Stimulated activated CD4-positive, alpha-beta T cell treated with anti-CD3 and anti-CD28 coated beads, Interleukin-4, amount 100 ng/mL, for 1 hour (primary cell): ENCODE measurements at places on chromosomes 16 and 17.

- DNase-seq: no peak
These were observed 5.3 kb upstream of the CAVIN1 start for GRCh38 chr17:42428141-42428944.

DNA sequence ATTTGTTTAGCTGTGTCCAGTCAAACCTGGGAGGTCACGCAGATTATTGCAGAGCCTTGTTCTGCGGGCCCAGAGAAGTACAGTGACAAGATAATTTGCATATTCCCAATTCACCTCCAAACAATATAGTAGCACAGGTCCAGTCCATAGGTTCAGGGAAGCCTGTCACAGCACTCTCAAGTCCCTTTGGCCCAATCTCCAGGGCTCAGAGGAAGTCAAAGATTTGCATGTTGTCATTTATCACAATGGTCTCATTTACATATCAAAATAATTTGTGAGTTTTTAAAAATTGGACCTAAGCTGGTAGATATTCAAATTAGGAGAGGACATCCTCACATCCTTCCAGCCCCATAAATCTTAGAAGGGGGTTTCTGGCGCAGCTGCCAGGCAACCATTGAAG, 11.9 kb downstream of the ZBTB4 start:
- DNase-seq: no peak

DNA sequence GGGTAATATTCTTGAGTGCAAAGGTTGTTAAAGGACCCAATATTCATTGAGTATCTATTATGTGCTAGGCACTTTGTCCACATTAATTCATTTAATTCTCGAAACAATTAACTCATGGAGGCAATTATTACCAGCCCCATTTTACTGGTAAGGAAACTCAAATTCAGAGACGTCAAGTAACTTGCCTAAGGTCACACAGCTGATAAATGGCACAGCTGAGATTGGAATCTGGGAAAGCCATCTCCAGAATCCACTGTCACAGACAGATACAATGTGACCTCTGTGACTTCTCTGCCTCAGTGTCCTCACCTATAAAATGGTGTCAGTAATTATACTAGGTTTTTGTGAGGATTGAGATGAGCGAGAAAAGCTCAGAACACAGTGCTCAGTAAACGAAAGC, 320.8 kb upstream of the ZFHX3 start:
- DNase-seq: no peak

- no peak for DNase-seq
These were observed 48.1 kb downstream of the TBC1D26 start for GRCh38 chr17:15780188-15780587.

DNA sequence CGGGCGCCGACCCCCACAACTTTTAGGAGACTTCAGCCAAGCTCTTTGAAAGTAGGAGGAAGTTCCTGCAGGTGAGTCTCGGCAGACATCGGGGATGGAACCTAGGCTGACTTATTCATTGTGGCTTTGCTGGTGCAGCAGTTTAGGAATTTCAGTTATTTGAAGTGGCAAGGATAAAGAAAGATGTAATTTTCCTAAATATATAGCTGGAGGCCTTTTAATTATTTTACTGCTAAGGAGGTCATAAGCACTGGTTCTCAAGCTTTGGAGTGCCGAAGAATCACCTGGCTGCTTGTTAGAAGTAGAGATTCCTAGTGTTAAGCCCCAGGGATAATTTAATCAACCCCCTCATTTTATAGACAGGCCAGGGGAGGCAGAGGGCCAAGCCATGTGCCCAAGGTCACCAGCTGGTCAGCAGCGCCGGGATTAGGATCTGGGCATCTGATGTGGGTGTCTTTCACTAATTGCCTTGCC, 28.9 kb upstream of the BCAR1 start:
- no peak for DNase-seq

DNA sequence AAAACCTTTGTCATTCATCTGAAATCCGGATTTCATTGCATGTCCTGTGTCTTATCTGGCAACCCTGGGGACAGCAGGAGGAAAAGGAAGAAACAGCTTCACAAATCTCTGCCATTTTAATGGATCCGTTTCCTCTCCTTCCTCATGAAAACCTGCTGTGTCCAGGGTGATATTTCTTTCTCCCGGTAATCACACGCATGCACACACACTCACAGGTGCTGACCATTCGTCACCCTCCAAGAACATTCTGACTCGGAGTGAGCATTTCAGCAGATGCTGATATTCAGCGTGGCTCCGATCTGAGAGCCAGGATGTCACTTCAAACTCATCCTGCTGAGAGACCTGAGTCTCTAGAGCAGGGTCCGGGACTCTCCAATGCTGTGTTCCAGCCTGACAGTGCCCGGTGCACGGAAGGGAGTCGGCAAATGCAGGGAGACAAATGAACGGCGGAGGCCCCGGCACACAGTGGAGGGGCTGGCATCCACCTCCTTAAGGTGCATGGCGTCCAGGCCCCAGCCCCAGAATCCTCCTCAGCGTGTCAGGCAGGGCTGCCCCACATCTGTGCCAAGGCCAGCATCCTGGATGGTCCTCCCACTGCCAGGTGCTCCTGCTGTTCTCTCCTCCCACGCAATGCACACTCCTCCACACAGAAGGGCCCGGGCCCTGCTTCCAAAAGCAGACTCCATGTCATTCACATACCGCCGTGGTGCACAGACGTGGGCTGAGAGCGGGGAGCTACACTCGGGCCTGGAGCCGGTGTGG, 70.7 kb downstream of the RBFOX3 start:
- no peak for DNase-seq

DNA sequence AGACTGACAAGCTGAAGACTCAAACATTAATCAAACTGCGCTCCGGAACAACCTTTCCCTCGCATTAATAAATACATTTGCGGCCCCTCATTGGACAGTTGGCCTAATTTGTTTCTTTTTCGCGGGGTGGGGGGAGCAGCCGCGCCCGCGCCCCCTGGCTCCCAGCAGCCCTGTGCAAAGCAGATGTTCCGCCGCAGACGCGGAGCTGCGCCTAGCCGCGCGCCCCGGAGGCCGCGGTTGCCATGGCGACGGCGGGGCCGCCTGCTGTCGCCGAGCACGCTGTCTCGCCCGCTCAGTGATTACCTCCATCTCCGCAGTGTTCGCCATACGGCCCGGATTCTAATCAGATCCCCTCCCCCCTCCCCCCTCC, 25.5 kb downstream of the COPZ2 start:
- peak; percentile 62 for DNase-seq

DNA sequence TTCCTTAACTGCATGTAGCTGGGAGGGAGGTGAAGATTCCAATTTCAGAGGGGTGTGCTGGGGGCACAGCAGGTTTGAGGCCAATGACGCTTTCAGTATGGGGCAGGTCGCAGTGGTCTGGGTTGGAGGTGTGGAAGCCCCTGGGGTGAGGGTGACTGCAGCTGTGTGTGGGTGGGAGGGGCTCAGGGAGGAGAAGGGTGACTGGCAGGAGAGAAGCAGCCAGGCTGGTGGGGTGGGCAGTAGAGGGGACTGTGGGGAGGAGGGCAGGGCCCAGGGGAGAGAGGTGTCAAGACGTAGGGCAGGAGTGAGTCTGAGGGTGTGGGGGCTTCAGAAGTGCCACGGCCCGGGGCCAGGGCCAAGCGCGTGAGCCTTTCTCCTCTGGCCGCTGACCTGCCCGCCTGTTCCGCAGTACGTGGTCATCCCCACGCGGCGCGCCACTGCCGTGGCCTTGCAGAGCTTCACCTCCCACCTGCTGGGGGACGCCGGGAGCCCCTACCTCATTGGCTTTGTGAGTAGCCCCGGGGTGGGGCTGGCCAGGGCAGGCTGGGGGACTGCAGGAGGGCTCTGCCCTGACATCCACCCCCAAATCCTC, 19.4 kb downstream of the MYBBP1A start:
- DNase-seq: no peak

- no peak for DNase-seq
These were observed 1.5 kb upstream of the ARL6IP1 start for GRCh38 chr16:18802767-18803343.

DNA sequence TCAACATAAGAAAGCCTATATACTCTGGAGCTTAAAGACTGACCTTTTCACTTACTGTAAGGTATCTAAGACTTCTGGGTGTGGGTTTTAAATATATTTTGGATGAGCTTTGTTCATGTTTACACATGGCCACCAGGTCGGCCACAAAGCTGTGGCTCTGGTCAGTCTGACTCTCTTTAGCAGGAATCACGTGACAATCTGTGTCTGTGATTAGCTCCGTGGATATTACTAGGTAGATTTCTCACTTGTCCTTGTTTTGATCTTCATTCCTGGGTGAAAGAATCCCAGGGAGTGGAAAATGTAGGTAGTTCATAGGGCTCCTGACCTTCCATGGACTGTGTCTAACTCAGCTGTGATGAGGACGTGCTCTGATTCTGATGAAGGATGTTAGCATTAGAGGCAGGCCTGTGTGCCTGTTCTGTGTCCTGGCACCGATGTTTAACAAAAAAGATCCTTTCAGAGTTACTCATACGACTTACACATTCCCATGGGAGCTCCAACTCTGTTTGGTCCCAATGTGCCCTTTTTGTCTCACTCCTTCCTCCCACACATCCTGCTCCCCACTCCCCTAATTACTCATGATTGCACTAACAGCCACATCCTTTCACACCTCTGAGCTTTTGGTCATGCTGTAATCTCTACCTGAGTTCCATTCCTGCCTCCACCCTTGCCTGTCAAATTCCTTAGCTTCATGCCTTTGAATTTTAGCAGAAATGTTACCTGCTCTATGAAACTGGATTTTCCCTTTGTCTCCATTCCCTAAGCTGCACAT, 425.1 kb downstream of the MAF start:
- DNase-seq: no peak

DNA sequence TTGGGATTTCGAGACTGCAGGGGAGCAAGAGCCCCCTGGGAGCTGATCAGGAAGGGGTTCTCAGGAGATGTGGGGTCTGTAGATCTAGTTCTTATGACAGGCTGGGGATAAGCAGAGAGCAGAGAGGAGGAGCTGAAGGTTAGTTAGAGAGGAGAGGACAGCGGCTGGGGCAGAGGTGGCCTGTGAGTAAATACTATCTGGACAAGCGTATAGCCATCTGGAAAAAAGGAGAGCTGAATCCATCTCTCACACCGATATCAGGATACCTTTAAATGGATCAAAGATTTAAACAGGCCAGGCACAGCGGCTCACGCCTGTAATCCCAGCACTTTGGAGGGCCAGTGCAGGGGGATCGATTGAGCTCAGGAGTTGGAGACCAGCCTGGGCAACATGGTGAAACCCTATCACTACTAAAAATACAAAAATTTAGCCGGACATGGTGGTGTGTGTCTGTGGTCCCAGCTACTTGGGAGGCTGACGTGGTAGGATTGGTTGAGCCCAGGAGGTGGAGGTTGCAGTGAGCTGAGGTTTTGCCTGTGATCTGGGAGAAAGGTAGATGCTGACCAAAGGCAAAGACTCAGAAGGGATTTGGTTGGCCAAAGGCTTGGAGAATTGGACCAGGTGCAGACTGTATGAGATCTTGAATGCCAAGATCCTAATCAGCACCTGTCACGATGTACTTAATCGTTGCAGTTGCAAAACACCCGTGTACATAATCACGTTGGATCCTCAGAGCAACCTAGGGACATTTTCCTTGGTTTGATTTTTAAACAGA, 18.9 kb upstream of the SLC25A19 start:
- no peak for DNase-seq
